Chondrocyte (in vitro differentiated cells): ENCODE measurements at places on chromosomes 7 and 10. TPM values are rescaled to one million over a fixed set of nuclear protein-coding genes. Genes with fewer than 3 reads are reported as not detected.

GRCh38 chr7:47170516-47170915 is 411.4 kb downstream of the TNS3 start:
- no peaks in the 10 kb centered on the region for H3K36me3 ChIP-seq
- H3K4me1 ChIP-seq: no peaks in the 10 kb centered on the region
- no peak overlapping the region for H3K27ac ChIP-seq
- no peaks in the 10 kb centered on the region for H3K27me3 ChIP-seq

Gene MUC12
- total RNA-seq: not detected in 3 replicates

- peaks cover 29% of the 10 kb centered on the region for H3K36me3 ChIP-seq
- no peaks in the 10 kb centered on the region for H3K4me1 ChIP-seq
- no peak overlapping the region for H3K4me3 ChIP-seq
- H3K27ac ChIP-seq: no peak overlapping the region
- H3K27me3 ChIP-seq: no peaks in the 10 kb centered on the region
These were observed 78.0 kb downstream of the WDR37 start for GRCh38 chr10:1134156-1134555.

Gene ITGB1
- total RNA-seq: 951 to 1,280 TPM (median 1,183 TPM) in 3 replicates
